ENCODE measurements at places on chromosomes 3 and 15. TPM values are rescaled to one million over a fixed set of nuclear protein-coding genes. Genes with fewer than 3 reads are reported as not detected.

Gene GABRB3
- total RNA-seq: 1.5 TPM

Gene LMAN1L
- not detected for total RNA-seq

Gene UCN2
- 0.66 TPM for total RNA-seq

Gene GOLGA8T
- total RNA-seq: 0.26 TPM

Gene POLR2M
- total RNA-seq: 595 TPM

Gene TMC3
- total RNA-seq: not detected

Gene RAF1
- 135 TPM for total RNA-seq

Gene CALML4
- 1.0 TPM for total RNA-seq

Gene PHLDB2
- 43.4 TPM for total RNA-seq

Gene SMAD6
- 8.9 TPM for total RNA-seq

Gene PLD1
- 8.2 TPM for total RNA-seq

Gene CNOT10
- total RNA-seq: 28.8 TPM

Gene TMEM45A
- total RNA-seq: 26.4 TPM

Gene SPINT1
- under 0.01 TPM for total RNA-seq

Gene IQCF5
- not detected for total RNA-seq

Gene UBA7
- total RNA-seq: 50.1 TPM

Gene PLSCR5
- total RNA-seq: not detected

Gene AHSG
- not detected for total RNA-seq

Gene OGG1
- 24.4 TPM for total RNA-seq

Gene FBXO40
- not detected for total RNA-seq

Gene MITF
- total RNA-seq: 34.3 TPM

Gene VIPR1
- total RNA-seq: not detected

Gene PRRT3
- total RNA-seq: 3.8 TPM

Gene ZNF860
- under 0.01 TPM for total RNA-seq

Gene PP2D1
- total RNA-seq: not detected

Gene CPN2
- not detected for total RNA-seq

Gene SPINK8
- total RNA-seq: not detected

Gene SLC6A20
- not detected for total RNA-seq

Gene CCDC54
- total RNA-seq: not detected

Gene RETNLB
- not detected for total RNA-seq

Gene ZPLD1
- total RNA-seq: 0.17 TPM

Gene XCR1
- under 0.01 TPM for total RNA-seq

Gene KBTBD12
- total RNA-seq: not detected

Gene GOLGA6L9
- 1.5 TPM for total RNA-seq

Gene TGM4
- not detected for total RNA-seq

Gene CRYGS
- 1.0 TPM for total RNA-seq

Gene LRRN1
- total RNA-seq: 0.33 TPM

Gene ITPKA
- 3.9 TPM for total RNA-seq

Gene KNG1
- not detected for total RNA-seq

Gene WDR49
- total RNA-seq: 0.26 TPM

Gene MCF2L2
- under 0.01 TPM for total RNA-seq

Gene ZMAT3
- total RNA-seq: 37.8 TPM

Gene SIDT1
- not detected for total RNA-seq

Gene TPRA1
- 35.4 TPM for total RNA-seq

Gene HIGD2B
- 0.26 TPM for total RNA-seq

Gene TPRG1
- total RNA-seq: 0.99 TPM

Gene C2CD4A
- total RNA-seq: not detected

Gene MORC1
- not detected for total RNA-seq

Gene RLBP1
- total RNA-seq: not detected

Gene PLA1A
- 0.26 TPM for total RNA-seq

Gene RTP4
- 2.1 TPM for total RNA-seq

Gene HACD2
- total RNA-seq: 22.0 TPM

Gene SELENOT
- total RNA-seq: 52.1 TPM

Gene CNTN4
- total RNA-seq: 0.51 TPM

Gene ADAMTS7
- 5.1 TPM for total RNA-seq

Gene EPHA3
- 0.99 TPM for total RNA-seq

Gene CA12
- 48.4 TPM for total RNA-seq

Gene GUCA1C
- not detected for total RNA-seq

Data from fibroblast of lung (primary cell).